H9 (cell line): ENCODE measurements at places on chromosomes 11 and 22. TPM values are rescaled to one million over a fixed set of nuclear protein-coding genes. Genes with fewer than 3 reads are reported as not detected.

PLA2G3 gene
- total RNA-seq, result 8.2 and 8.3 TPM in 2 replicates

GRIA4 gene
- 0.46 and 0.83 TPM in 2 replicates for total RNA-seq

NAV2 gene
- 41.0 and 46.3 TPM in 2 replicates for total RNA-seq

OR8H1 gene
- total RNA-seq, result not detected in 2 replicates

IFTAP gene
- total RNA-seq, result 19.9 and 22.4 TPM in 2 replicates

OR8G5 gene
- not detected in 2 replicates for total RNA-seq

SYT7 gene
- 7.0 and 8.8 TPM in 2 replicates for total RNA-seq

RIMBP3C gene
- 0.22 and 0.44 TPM in 2 replicates for total RNA-seq

DNA sequence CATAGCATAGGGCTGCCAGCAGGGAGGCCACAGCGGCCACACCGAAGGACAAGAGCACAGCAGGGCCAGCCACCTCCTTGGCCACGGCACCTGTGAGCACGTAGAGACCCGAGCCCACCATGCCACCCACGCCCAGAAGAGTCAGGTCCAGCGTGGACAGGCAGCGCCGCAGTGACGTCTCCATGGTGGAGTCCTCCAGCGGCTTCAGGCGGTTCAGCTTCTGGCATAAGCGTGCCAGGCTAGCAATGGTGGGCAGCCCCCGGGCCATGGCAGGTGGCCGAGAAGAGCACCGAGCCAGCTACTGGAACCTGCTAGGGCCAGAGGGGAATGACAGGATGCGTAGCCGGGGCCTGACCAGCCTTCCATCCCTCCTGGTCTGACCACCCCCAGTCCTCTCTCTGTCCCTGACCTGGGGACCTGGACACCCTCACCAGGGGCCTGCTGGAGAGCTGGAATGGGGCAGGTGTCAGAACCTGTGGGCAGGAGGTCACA lies 770 bp downstream of the SLC7A4 start:
- H3K36me3 ChIP-seq, result no peaks in the 10 kb centered on the region
- peaks cover 3% of the 10 kb centered on the region; the same call in 1 of the 2 replicates for H3K27me3 ChIP-seq
- no peak for DNase-seq
- no peaks in the 10 kb centered on the region; the same call in 1 of the 2 replicates for H3K4me1 ChIP-seq

DNA sequence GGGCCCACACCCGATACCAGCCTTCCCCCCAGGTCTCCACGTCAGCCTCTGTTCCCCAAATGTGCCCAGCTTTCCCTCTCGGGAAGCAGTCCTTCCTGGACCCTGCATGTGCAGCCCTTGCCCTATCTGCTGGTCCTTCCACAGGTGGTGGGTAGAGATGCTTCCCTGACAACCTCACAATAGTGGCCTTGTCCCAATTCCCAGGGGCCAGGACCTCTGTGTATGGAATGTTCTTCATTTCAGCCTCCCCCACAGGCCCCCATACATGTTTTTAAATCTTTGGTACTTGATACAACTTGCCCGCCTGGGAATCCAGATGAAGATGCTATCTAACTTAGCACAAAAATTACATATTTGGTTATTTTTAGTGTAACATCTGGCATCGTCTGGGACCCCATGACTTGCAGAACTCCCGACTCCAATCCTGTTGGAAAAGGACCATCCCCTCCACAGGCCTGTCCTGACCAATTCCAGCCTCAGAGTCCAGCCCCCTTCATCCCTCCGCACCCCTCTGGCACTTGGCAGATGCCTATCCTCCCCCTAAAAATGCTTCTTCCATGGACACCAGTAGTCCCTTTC lies 39.5 kb downstream of the ANO1 start:
- no peaks in the 10 kb centered on the region for H3K27me3 ChIP-seq
- H3K27ac ChIP-seq, result no peak overlapping the region
- H3K4me3 ChIP-seq, result no peak overlapping the region
- no peak for DNase-seq
- no peaks in the 10 kb centered on the region; the same call in 1 of the 2 replicates for H3K4me1 ChIP-seq
- H3K36me3 ChIP-seq, result peaks cover 1% of the 10 kb centered on the region

GRCh38 chr11:46306296-46306853 lies 28.9 kb downstream of the CREB3L1 start:
- H3K4me1 ChIP-seq, result no peaks in the 10 kb centered on the region
- no peaks in the 10 kb centered on the region for H3K27me3 ChIP-seq
- no peak for DNase-seq
- H3K36me3 ChIP-seq, result peaks cover under 1% of the 10 kb centered on the region
- no peak overlapping the region for H3K4me3 ChIP-seq
- H3K27ac ChIP-seq, result no peak overlapping the region

DNA sequence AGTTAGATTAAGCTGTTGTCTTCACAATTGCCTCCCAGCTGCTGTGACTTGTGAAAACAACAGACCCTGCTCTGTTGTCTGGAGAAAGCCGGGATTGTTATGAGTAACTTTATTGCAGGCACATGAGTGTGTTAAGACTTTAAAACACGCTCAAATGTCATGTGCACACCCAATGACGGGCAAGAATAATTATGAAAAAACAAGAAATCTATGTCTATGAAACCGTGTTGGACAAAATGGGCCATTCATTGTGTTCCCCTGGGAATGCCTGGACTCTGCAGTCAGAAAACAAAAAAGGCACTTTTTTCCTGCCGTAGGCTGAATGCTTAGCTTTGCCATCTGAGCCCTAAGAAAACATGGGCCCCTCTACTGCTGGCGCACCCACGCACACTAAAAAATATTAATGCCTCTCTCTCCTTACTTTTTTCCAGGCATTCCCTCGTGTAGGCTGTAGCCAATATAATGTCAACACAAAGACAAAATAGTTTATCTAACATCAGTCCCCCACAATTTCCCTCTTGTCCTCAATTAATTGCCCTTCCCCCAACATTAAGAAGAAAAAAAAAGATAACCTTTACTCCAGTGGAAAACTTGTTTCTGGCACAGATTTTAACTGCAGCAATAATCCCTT lies 207.9 kb downstream of the SOX6 start:
- H3K4me1 ChIP-seq, result no peaks in the 10 kb centered on the region; the same call in 1 of the 2 replicates
- H3K4me3 ChIP-seq, result no peak overlapping the region
- H3K36me3 ChIP-seq, result peaks cover 1% of the 10 kb centered on the region; the same call in 1 of the 3 replicates
- no peaks in the 10 kb centered on the region for H3K27me3 ChIP-seq
- no peak overlapping the region for H3K27ac ChIP-seq

GRCh38 chr11:116376547-116376946 lies 396.2 kb downstream of the BUD13 start:
- no peak overlapping the region for H3K27ac ChIP-seq
- H3K4me3 ChIP-seq, result no peak overlapping the region
- H3K36me3 ChIP-seq, result peaks cover 8% of the 10 kb centered on the region; the same call in 1 of the 2 replicates
- peaks cover 3% of the 10 kb centered on the region; the same call in 1 of the 2 replicates for H3K4me1 ChIP-seq

- peaks cover under 1% of the 10 kb centered on the region; the same call in 1 of the 2 replicates for H3K4me1 ChIP-seq
- H3K4me3 ChIP-seq, result peak overlapping the region; percentile 39; the same call in 2 of the 3 replicates
- H3K27ac ChIP-seq, result no peak overlapping the region
- peaks cover 5% of the 10 kb centered on the region for H3K36me3 ChIP-seq
- no peak for DNase-seq
These were observed 3.5 kb downstream of the CHRM4 start for GRCh38 chr11:46387919-46388618.

DNA sequence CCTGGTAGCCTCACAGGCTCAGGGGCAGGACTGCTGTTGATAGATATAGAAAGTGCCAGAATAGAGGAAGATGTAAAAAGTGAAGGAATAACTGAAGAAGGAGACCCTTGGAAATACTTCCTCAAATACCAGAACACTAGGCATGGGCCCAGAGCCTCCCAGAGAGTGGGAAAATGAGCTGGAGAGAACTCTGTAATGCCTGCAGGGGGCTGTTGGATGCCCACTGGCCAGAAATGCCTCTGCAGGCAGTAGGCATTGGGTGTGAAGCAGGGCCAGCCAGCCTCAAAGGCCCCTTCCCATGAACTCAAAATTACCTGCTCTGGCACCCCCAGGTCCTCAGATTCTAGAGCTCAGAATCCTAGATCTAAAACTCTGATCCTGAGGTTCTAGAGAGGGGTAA lies 15.1 kb downstream of the P2RY2 start:
- DNase-seq, result peak; percentile 9
- H3K27ac ChIP-seq, result no peak overlapping the region
- peaks cover 9% of the 10 kb centered on the region; the same call in 1 of the 2 replicates for H3K4me1 ChIP-seq
- no peaks in the 10 kb centered on the region for H3K36me3 ChIP-seq
- H3K4me3 ChIP-seq, result no peak overlapping the region
- H3K27me3 ChIP-seq, result no peaks in the 10 kb centered on the region

GRCh38 chr11:6351782-6352382 lies 31.6 kb upstream of the CAVIN3 start:
- peaks cover 3% of the 10 kb centered on the region for H3K36me3 ChIP-seq
- H3K4me1 ChIP-seq, result no peaks in the 10 kb centered on the region
- H3K27me3 ChIP-seq, result no peaks in the 10 kb centered on the region

DNA sequence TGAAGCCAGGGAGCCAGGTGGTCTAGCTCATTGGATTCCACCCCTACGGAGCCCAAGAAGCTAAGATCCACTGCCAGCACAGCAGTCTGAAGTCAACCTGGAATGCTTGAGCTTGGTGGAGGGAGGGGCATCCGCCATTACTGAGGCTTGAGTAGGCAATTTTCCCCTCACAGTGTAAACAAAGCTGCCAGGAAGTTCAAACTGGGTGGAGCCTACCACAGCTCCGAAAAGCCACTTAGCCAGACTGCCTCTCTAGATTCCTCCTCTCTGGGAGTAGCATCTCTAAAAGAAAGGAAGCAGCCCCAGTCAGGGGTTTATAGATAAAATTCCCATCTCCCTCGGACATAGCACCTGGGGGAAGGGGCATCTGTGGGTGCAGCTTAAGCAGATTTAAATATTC lies 620.3 kb downstream of the NELL1 start:
- H3K4me3 ChIP-seq, result no peak overlapping the region
- H3K27me3 ChIP-seq, result no peaks in the 10 kb centered on the region
- peaks cover 11% of the 10 kb centered on the region for H3K36me3 ChIP-seq
- DNase-seq, result no peak
- H3K4me1 ChIP-seq, result no peaks in the 10 kb centered on the region

GRCh38 chr11:115672999-115673411 lies 168.8 kb upstream of the CADM1 start:
- H3K27me3 ChIP-seq, result no peaks in the 10 kb centered on the region
- DNase-seq, result no peak
- no peaks in the 10 kb centered on the region; the same call in 1 of the 2 replicates for H3K4me1 ChIP-seq
- no peaks in the 10 kb centered on the region for H3K36me3 ChIP-seq
- H3K4me3 ChIP-seq, result no peak overlapping the region
